Smooth muscle cell of the pulmonary artery (primary cell): ENCODE measurements at places on chromosomes 4 and X. TPM values are rescaled to one million over a fixed set of nuclear protein-coding genes. Genes with fewer than 3 reads are reported as not detected.

EGFL6 gene
- not detected in 2 replicates for total RNA-seq

SSX2 gene
- not detected in 2 replicates for total RNA-seq

SPCS3 gene
- 122 and 126 TPM in 2 replicates for total RNA-seq

GLUD2 gene
- total RNA-seq, result 1.7 and 2.0 TPM in 2 replicates

USP17L30 gene
- total RNA-seq, result not detected in 2 replicates

RAB39B gene
- total RNA-seq, result 0.72 and 1.9 TPM in 2 replicates

CTAG1B gene
- total RNA-seq, result not detected in 2 replicates

PNMA5 gene
- total RNA-seq, result not detected in 2 replicates

CT55 gene
- not detected in 2 replicates for total RNA-seq

PRR27 gene
- total RNA-seq, result not detected in 2 replicates

MAB21L2 gene
- 4.6 and 54.3 TPM in 2 replicates for total RNA-seq

TMEM185A gene
- 19.6 and 22.2 TPM in 2 replicates for total RNA-seq
